ENCODE measurements at places on chromosomes 1 and 21.

GRCh38 chr1:205062319-205062718 lies 19.3 kb downstream of the CNTN2 start:
- DNase-seq = no peak

DNA sequence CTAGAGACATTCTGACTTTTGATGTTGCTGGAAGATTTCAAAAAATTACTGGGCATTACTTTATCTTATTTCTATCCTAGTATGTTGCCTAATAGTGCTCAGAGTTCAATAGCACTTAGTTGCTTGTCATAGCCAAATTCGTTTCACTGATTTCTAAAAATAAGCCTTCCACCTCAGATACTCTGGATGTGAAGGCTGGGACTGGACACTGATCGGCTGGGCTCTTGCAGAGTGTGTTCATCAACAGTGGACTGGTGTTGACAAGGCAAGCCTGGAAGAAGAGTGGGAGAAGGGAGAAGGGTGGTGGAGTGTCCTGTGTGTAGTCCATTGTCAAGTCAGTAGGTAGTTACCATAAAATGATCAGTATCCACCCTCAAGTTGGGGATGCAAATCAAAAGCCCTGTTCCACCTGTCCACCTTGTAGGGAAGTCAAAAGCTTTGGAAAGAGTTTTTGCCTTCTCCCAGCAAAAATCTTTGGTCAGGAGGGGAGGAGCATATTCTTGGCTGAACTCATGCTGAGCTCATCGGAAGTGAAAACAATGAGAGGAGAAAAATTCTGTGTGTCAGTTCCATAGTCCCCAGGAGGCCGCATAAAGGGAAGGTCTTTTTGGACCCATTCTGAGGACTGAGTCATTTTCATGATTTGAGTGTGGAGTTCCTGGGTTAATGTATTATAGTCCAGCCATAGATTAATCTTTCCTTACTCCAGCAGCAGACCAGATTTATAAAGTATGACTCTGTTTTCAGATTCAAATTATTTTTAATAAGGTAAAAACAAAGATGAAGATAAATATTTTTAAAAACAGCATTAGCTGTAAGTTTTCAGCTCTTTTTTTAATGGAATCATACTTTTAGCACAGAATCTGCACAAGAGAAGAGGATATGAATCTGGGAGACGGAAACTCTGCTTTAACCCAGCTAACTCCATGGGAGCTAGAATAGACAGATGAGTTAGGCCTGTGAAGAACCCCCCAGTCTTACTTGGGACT lies 99.5 kb upstream of the BMP8A start:
- DNase-seq = no peak

GRCh38 chr21:17775431-17776126 lies 43.6 kb downstream of the C21orf91 start:
- no peak for DNase-seq

DNA sequence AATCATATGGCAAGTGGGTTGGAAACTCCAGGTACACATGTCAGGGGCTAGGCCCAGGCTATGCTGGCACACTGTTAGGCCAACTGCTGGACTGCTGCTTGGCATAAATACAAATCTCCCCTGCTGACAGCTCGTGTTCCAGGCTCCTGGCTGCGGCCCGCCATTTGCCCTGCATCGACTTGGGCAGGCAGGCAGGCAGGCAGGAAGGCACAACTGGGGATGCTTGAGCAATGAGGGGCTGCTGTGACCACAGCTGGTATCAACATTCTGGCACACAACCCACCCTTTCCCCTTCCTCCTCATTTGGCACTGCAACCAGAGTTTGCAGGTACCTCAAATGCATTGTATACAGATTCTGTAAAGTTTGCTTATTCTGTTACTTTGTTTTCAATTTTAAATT lies 53.2 kb downstream of the SAMSN1 start:
- DNase-seq = no peak
